Endodermal cell (in vitro differentiated cells): ENCODE measurements at places on chromosomes 6 and 20. TPM values are rescaled to one million over a fixed set of nuclear protein-coding genes. Genes with fewer than 3 reads are reported as not detected.
A peak's percentile ranks its signal among the peaks of the same experiment; 100 is the strongest.

GRCh38 chr20:53402233-53403005 lies 191.2 kb downstream of the ZNF217 start:
- H3K4me1 ChIP-seq: no peaks in the 10 kb centered on the region
- H3K4me3 ChIP-seq: no peak overlapping the region
- no peaks in the 10 kb centered on the region for H3K36me3 ChIP-seq
- no peaks in the 10 kb centered on the region for H3K27me3 ChIP-seq
- no peak overlapping the region for H3K27ac ChIP-seq
- no peak for DNase-seq

The NKAIN2 gene
- total RNA-seq: 1.8 TPM in 1 of 2 replicates, not detected in the other

The PPIL6 gene
- 2.7 to 5.5 TPM (median 2.9 TPM) in 3 replicates for total RNA-seq

GRCh38 chr20:31945785-31946184 lies 6.1 kb downstream of the PDRG1 start:
- no peak overlapping the region for H3K27ac ChIP-seq
- no peak for DNase-seq
- no peaks in the 10 kb centered on the region for H3K27me3 ChIP-seq
- no peaks in the 10 kb centered on the region for H3K4me1 ChIP-seq
- H3K36me3 ChIP-seq: peaks cover 58% of the 10 kb centered on the region
- H3K4me3 ChIP-seq: no peak overlapping the region

DNA sequence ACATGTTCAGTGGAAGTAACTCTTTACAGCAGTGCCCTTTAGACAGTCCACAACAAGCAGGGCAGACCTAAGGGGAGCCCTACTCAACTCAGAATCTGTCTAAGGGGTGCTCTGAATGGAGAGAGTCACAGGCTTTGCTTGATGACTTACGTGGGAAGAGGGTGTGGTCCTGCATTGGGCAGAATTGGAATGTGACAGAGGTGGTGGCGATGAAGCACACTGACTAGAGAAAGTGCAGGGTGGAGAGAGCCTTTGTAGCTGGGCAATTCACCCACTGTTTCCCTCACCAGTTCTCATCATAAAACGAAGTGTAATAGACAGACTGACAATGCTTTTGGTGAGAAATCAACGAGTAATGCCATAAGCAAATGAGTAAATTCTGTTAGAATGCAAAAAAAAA lies 11.2 kb downstream of the TP53INP2 start:
- H3K36me3 ChIP-seq: peaks cover 43% of the 10 kb centered on the region
- no peak overlapping the region for H3K4me3 ChIP-seq
- peaks cover 12% of the 10 kb centered on the region for H3K27me3 ChIP-seq
- no peaks in the 10 kb centered on the region for H3K4me1 ChIP-seq
- H3K27ac ChIP-seq: no peak overlapping the region

DNA sequence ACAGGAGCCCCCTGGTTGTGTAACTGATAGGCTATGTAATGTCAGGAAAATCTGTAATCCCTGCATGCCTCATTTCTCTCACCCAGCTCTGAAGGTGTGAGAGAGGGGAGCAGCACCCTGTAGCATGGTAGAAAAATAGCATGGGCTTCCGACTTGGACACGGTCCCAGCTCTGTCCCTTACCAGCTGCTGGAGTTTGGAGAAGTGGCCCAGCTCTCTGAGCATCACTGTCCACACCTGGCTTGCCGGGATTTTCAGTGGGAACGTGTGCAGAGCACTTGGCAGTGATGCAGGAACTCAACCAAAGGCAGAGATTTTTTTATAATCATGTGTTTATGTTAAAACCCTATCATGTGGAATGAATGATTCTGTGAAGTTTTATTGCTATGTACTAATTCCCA lies 34.6 kb downstream of the STK35 start:
- peaks cover 19% of the 10 kb centered on the region for H3K36me3 ChIP-seq
- no peaks in the 10 kb centered on the region for H3K27me3 ChIP-seq
- no peak overlapping the region for H3K4me3 ChIP-seq
- no peak for DNase-seq
- H3K4me1 ChIP-seq: no peaks in the 10 kb centered on the region
- H3K27ac ChIP-seq: no peak overlapping the region

DNA sequence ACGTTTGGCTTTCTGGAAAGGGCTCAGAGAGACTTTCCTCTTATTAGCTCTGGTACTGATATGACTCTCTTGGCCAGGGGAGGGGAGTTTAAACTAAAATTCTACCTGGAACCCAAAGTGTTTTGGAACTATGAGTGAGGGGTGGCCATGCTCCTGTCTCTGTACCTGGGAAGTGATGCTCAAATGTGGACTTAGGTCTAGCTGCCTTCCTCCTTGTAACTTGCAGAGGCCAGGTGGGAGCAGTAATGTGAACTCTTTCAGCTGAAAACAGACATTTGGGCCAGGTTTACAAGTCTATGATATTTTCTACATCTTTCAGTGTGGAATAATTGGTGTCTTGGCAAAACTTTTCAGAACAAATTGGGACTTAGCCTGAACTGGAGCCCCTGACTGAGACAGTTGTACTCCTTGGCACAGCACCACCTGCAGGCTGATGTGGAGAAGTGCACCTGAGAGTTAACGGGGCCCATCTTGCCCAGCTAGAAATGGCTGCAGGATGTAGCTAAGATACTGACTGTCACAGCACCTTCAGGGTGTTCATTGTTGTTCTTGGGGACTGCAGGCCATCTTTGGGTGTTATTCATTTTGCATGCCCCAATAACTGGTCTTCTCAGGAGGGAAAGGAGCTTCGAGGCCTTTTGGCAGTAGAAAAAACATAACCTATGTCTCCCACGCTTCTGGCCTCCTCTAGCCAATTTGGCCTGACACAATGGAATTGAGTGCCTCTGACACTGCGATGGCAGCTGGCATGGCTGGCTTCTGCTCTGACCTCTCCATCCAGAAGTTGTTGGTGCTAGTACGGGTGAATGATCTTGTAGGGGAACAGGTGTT lies 37.1 kb downstream of the CD109 start:
- no peaks in the 10 kb centered on the region for H3K4me1 ChIP-seq
- H3K4me3 ChIP-seq: no peak overlapping the region
- H3K27me3 ChIP-seq: no peaks in the 10 kb centered on the region
- peak; percentile 90 for DNase-seq
- no peaks in the 10 kb centered on the region for H3K36me3 ChIP-seq
- H3K27ac ChIP-seq: no peak overlapping the region

The BPIFB1 gene
- 0.26 and 0.41 TPM in 2 replicates for total RNA-seq

DNA sequence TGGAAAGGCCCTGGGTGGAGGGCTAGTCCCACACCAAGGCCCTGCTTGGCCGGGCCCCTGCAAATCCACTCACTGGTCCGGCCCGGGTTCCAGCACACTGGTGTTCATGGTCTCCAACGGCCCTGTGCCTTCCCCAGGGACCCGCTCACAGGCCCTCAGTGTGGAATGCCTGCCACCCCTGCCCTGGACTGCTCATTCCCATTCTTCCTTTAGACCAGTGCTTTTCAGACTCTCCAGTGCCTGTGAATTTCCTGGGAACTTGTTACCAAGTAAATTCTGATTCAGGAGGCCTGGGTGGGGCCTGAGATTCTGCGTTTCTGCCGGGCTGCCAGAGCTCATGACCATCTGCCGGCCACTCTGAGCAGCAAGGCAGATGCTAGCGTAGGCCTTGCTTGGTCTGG lies 5.7 kb upstream of the PXDC1 start:
- no peak overlapping the region for H3K4me3 ChIP-seq
- H3K4me1 ChIP-seq: no peaks in the 10 kb centered on the region

The STMND1 gene
- total RNA-seq: not detected in 2 replicates

DNA sequence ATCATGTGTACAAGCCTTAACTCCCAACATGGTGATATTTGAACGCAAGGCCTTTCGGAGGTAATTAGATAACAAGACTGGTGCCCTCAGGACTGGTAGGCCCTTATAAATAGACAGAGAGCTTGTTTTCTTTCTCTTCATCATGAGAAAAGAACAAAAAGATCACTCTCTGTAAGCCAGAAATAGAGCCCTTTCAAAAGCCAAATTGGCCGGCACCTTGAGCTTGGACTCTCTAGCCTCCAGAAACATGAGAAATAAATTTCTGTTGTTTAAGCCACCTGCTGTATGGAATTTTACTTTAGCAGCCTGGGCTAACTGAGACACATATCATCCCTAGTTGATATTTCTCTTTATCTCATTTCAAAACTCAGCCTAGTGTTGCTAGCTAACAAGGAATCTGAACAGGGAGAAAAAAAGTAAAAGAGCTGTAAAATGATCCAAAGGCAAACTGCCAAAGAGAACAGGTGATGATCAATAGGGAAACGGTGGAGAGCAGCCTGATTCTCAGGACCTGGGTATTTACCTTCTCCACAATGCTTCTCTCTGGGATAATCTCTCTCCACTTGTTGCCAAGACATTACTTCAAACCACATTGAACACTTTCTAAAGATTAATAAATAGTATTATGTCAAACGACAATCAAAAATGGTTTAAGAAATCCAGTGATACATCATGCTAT lies 6.1 kb downstream of the COL21A1 start:
- H3K4me3 ChIP-seq: no peak overlapping the region
- DNase-seq: no peak
- H3K27me3 ChIP-seq: peaks cover 9% of the 10 kb centered on the region
- H3K27ac ChIP-seq: no peak overlapping the region
- no peaks in the 10 kb centered on the region for H3K36me3 ChIP-seq

- no peaks in the 10 kb centered on the region for H3K36me3 ChIP-seq
- no peaks in the 10 kb centered on the region for H3K4me1 ChIP-seq
- no peaks in the 10 kb centered on the region for H3K27me3 ChIP-seq
- no peak for DNase-seq
- no peak overlapping the region for H3K27ac ChIP-seq
These were observed 209.5 kb upstream of the RGS17 start for GRCh38 chr6:153340568-153340967.

DNA sequence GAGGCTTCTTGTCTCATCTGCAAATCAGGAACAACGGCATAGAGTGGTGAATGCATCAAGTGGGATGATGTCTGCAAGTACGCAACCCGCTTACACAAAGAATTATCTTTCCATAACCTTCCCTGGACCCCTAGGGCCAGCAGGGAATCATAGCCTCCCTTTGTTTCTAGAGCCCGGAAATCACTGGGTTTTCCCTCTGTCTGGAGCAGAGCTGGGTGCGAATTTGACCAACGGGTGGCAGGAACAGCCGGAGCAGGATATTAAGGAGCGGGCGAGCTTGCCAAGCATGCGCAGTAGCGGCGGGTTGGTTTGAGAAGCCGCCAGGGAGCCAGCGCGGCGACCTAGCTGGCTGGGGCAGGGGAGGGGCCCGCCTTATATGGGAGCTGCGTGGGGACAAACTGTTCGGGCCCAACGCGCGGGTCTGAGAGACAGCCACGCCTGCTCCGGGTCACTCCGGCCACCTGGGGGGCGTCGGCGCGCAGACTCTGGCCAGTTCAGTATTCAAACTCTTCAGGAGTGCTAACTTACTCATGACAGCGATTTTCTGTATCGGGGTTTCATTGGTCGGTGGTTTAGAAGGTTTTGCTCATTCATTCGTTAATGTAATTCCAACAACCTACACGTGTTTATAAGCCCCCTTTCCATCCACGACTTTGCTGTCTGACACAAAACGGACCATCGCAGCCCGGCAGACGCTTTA lies 1.6 kb upstream of the KIF16B start:
- peak overlapping the region; percentile 82 for H3K4me3 ChIP-seq
- H3K4me1 ChIP-seq: no peaks in the 10 kb centered on the region
- H3K27ac ChIP-seq: no peak overlapping the region
- no peaks in the 10 kb centered on the region for H3K27me3 ChIP-seq
- no peaks in the 10 kb centered on the region for H3K36me3 ChIP-seq

DNA sequence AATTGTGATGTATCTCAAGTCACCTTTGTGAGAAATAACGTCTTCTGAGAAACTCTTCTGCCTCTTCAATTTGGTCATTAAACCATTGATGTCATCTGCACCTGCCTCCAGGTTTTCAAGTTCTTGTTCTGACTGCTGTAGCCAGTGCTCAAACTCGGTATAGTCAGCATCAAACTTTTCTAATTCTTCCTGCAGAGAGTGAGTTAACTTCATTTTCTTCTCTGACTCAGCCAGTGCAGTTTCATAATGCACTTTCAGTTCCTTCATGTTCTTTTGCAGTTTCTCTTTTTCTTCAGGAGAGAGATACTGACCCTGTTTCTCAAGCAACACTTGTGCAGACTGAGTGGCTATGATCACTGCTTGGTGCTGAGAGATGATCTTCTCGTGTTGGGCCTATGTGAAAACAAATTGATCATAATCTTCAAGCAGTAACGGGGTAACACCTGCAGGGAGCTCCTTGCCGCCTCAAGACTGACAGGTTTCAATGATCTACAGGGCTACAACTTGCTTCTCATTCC lies 48.8 kb downstream of the DST start:
- H3K4me3 ChIP-seq: no peak overlapping the region
- peaks cover 71% of the 10 kb centered on the region for H3K36me3 ChIP-seq
- no peak for DNase-seq
- no peak overlapping the region for H3K27ac ChIP-seq

DNA sequence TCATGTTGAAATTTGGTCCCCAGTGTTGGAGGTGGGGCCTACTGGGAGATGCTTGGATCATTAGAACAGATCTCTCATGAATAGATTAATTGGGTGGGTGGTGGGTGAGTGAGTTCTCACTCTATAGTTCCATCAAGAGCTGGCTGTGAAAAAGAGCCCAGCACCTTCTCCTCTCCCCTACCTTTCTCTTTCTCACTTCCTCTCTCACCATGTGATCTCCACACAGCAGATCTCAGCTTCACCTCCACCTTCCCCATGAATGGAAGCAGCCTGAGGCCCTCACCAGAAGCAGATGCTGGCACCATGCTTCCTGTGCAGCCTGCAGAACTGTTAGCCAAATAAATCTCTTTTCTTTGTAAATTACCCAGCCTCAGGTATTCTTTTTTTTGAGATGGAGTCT lies 12.9 kb upstream of the GMNN start:
- H3K27ac ChIP-seq: no peak overlapping the region
- no peaks in the 10 kb centered on the region for H3K36me3 ChIP-seq
- no peaks in the 10 kb centered on the region for H3K4me1 ChIP-seq
- H3K4me3 ChIP-seq: no peak overlapping the region
- DNase-seq: no peak

GRCh38 chr6:49327005-49327404 lies 136.0 kb downstream of the MMUT start:
- H3K4me1 ChIP-seq: no peaks in the 10 kb centered on the region
- DNase-seq: no peak
- no peak overlapping the region for H3K4me3 ChIP-seq
- H3K36me3 ChIP-seq: no peaks in the 10 kb centered on the region

DNA sequence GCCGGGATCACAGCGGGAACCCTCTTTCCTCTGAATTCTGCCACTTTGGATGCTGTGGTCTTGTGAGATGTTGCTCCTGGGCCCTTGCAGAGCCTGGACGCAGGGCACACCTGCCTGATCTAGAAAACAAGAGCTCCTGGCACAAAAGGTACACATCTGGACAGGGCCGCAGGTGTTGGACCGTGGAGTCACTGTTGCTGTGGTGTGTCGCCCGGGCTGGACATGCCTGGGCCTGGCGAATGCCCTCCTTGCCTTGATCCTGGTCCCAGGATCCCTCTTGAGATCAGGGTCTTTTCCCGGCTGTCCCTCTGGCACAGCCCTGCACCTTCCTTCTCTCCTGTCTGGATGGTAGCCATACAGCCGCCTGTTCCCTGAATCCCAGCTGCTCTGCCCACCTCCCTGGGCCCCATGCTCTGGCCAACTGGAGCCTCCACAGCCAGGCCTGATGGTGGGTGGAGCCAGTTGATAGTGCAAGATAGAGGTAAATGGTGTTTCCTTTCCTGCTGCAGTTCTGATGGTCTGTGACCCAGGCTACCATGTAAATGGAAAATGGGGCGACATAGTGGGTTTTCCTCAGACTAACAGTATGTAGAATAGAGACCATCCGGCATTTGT lies 5.0 kb downstream of the FOXP4 start:
- no peak overlapping the region for H3K27ac ChIP-seq
- H3K27me3 ChIP-seq: peaks cover 4% of the 10 kb centered on the region
- DNase-seq: peak; percentile 66
- peaks cover 44% of the 10 kb centered on the region for H3K4me1 ChIP-seq

The ADGRF4 gene
- total RNA-seq: 1.3 and 1.5 TPM in 2 replicates

The SLC35D3 gene
- total RNA-seq: 0.15 TPM in 1 of 3 replicates, not detected in the others

- peak overlapping the region; percentile 66 for H3K27ac ChIP-seq
- H3K36me3 ChIP-seq: no peaks in the 10 kb centered on the region
- peak overlapping the region; percentile 8 for H3K4me3 ChIP-seq
- no peak for DNase-seq
- H3K4me1 ChIP-seq: peaks cover 4% of the 10 kb centered on the region
These were observed 736.9 kb downstream of the QKI start for GRCh38 chr6:164151161-164152120.
